8988T (cell line): ENCODE measurements at places on chromosomes 2 and 18.

DNA sequence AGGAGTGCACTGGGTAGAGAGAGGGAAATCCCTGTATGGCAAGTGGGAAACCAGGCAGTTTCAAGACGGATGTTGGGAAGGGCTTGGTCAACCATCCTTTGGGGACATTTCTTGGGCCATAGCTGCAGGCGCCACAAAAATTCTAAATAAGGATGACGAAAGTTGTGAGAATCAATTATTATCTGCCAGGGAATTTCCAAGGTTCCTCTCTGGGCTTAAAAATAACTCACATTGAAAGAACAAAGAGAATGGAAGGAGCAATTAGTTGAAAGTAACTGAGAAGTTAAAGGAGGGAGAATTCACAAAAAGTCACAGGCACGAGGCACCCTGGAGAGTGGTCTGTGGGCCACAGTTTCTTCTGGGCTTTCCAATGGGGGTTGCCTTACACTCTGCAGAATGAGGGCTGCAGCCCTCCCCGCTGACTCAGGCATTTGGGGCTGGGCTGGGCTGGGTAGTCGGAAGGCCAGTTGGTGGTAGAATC lies 195.7 kb downstream of the SMAD7 start:
- no peak for DNase-seq

DNA sequence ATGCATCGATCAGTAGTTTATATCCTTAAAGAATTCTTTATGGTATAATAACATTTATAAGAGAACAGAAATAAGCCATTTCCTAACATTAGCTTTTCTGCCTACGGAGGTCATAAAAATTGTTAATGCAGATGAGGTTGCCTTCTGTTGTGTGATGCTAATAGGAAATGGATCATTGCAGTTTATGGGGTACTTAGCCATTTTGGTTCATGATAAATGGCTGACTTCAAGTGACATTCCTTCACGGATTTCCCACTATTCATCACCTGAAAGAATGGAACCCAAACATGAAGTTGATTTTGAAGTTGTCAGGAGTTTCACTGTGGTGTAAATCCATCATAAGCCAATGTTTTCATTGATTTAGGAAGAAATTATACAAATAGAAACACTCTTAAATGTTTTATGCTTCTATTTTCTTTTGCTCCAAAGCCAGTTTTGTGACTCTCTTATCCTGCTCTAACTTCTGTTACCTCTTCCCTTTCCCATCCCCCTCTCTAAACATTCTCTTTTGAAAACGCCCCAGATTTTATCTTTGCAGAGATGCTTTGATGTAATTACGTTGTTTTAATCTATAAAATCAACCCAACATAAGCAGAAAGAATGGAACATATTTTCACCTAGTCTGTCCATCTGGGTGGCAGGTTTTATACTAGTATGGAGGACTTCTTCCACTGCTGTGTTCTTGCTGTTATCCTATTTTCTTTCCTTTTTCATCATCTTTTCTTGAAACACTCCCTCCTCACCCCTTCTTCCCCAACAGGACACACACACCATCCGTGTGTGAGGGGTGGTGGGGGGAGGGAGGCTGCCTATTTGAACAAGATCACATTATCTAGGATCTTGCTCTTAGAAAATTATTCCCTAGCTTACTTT lies 58.2 kb downstream of the GREB1L start:
- no peak for DNase-seq

GRCh38 chr2:101697124-101698013 lies at the start of gene MAP4K4:
TSS of gene MAP4K4 (plus strand) at chr2:101697707. CDS start at chr2:101698081, 374 bp downstream.
- DNase-seq: peak; percentile 83

DNA sequence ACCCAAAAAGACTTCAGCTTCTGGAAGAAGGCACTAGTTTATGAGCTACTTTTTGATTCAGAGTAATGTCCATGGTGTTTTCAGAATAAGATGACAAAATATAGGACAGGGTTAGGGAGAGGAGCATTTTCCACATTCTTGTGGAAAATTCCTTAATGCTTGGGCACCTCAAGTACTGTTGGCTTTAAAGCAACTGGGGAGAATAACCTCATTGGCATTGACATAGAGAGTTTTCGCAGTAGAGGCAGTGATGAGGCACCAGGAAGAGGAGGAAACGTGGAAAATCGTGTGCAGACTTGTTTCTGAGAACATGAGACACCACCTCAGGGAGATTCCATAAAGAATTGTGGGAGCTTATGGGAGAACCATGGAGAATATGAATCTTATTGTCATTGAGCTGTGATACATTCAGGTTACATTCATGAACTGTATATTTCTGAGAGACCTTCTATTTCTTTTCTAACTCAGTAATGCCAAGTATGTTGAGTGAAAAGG lies 929.0 kb upstream of the NRXN1 start:
- DNase-seq: no peak

GRCh38 chr2:54420524-54421172 lies 35.5 kb upstream of the SPTBN1 start:
- DNase-seq: no peak

GRCh38 chr2:234536178-234536965 lies 39.5 kb upstream of the ARL4C start:
- no peak for DNase-seq

DNA sequence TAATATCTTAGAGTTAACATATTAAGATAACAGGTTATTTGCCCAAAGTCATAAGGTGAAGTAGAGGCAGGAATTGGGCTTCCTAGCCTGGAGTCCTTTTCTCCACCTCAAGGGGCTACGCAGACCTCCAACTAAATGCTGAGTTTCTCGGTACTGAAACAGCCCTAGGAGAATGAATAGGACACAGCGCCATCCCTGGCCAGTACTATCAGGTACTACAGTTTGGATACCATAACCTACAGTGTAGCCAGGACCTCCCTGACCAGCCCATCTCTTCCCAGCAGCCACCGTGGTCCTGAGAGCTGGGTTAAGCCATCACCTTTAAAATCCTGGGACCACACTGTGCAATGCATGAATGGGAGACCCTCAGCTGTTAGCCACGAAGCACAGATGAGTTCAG lies 15.7 kb downstream of the CASP8 start:
- no peak for DNase-seq

- DNase-seq: no peak
Measured at GRCh38 chr2:165410276-165410675, 59.2 kb upstream of the CSRNP3 start.

- DNase-seq: no peak
Measured at GRCh38 chr2:33903215-33903614, 304.1 kb upstream of the FAM98A start.

DNA sequence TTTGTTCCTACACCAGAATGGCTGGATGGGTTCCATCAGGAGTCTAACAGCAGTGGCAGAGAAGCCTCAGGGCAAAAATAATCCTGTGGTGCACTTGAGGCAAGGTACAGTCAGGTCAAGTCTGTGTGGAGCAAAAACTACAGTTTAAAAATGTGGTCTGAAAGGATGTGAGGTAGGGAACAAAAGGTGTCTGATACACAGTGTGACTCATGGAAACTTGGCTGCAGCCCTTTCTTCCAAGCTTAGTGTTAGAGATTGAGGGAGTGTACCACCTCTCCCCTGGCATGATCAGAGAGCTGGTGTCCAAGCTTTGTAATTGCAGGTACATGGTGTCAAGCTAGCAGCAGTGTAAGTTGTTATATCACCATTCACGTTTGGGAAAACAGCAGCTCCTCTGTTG lies 8.9 kb downstream of the ANKAR start:
- DNase-seq: no peak

- DNase-seq: no peak
Measured at GRCh38 chr2:189799531-189799930, 15.3 kb downstream of the PMS1 start.

GRCh38 chr2:229869226-229869625 lies 52.6 kb downstream of the TRIP12 start:
- no peak for DNase-seq

GRCh38 chr2:121832412-121833357 lies 77.2 kb downstream of the TSN start:
- DNase-seq: no peak

- no peak for DNase-seq
Measured at GRCh38 chr2:217475101-217475500, 527.7 kb downstream of the TNS1 start.

- no peak for DNase-seq
Measured at GRCh38 chr2:224909885-224910573, 132.2 kb downstream of the DOCK10 start.

DNA sequence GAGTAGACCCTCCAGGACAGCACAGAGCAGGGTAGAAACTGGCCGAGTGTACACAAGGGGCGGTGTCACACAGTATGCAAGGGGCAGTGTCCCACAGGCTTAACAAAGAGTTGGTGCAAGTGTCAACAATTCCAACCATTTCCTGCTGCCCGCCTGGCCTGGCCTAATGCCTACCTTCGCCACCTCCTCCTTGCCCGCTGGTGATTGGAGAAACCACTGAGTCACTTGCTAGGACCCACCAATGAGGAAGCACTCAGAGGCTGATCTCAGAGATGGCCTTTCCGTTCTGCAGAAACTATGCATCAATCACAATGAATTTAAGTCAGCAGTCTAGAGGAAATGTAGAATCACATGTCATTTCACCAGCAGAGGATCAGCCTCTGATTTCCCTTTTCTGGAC lies 263.3 kb upstream of the PKDCC start:
- no peak for DNase-seq

- DNase-seq: no peak
Measured at GRCh38 chr2:109185821-109186570, 57.0 kb downstream of the SH3RF3 start.

DNA sequence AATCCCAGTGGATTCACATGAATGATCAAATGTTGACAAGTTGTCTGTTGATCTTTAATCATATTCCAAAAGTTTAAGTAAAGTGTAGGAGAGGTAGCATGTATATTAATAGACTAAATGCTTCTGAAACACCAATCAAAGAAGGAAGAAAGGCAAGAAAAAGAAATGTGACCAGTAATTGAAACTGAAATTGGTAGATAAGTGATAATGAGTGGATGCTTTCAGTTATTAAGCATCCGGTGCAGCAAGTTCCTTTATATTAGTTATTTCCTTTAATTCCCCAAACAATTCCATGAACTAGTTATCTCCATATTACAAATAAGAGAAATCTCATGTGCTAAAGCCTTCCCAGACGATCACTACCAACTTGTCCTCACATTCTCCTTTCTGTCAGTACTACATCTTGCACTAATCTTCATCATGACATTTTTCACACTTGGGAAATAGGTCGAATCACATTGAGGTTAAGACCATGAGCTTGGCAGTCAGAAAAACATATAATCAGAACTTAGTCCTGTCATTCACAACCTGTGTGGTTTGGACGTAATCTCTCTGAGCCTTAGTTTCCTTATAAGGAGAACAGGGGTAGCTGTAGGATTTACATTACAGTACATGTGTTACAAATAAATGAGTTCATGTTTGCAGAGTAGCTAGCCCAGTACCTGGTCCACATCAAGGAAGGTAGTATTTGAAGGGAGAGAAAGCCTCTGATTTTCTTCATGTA lies 182.1 kb downstream of the NOL4 start:
- no peak for DNase-seq

- no peak for DNase-seq
Measured at GRCh38 chr2:145303536-145303935, 783.6 kb upstream of the ZEB2 start.

- no peak for DNase-seq
Measured at GRCh38 chr18:31064130-31064529, 21.6 kb upstream of the DSC3 start.

DNA sequence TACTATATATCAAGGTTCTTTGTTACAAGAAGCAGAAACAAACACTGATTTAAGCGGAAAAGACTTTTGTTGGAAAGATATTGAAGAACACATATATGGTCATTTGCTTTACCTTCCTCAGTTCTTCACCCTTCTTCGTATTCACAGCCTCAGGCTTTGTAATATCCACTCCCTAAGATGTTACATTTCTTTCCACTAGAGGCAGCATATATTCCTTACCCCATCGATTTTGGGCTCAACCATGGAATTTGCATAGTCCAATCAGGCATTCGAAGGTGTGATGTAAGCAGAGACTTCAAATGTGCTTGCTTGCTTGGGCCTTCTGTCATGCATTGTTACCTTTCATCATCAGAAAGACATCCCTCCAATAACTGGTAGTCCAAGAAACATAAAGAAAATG lies 287.4 kb downstream of the PID1 start:
- no peak for DNase-seq

DNA sequence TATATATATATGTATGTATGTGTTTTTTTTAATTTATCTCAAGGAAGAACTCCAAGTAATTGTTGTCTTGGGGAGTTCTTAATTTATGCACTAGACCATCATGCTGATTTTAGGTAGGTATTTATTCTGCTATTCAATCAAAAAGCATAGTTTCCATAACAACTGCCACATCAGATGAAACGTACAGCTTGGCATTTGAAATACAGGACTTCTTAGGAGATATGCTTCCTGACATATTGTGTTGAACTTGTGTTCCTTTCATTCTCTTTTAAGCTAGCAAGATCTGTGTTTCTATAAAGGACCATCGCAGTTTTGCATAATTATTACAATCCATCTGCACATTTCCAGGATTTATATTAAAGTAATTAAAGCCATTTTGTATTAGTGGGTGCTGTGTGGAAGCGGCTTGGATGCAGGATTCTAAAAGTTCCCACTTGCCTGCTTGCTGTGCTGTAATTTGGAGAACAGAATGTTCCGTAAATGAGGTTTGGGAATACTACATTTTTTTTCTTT lies 343.5 kb upstream of the FANCL start:
- no peak for DNase-seq

DNA sequence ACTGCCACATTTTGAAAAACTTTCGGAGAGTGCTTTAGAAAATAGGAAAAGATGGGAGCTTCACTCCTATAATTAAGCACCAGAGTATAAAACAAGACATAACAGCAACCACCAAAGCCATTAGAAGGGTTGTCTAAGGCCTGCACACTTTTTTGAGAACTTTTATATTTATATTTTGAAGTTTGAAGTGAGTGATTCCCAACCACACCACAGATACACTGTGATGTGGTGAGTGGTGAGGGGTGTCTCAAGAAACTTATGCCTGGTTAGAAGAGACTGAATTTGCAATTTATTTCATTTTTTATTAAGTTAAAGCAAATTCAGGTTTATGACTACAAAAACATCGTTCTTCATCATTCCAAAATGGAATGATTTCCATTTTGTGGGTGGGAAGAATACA lies 161.9 kb downstream of the DNAH6 start:
- no peak for DNase-seq
